Activated CD4-positive, alpha-beta T cell treated with anti-CD3 and anti-CD28 coated beads, Interleukin-2, amount 50 U/mL, for 24 hours (primary cell): ENCODE measurements at places on chromosomes 13 and 19.

DNA sequence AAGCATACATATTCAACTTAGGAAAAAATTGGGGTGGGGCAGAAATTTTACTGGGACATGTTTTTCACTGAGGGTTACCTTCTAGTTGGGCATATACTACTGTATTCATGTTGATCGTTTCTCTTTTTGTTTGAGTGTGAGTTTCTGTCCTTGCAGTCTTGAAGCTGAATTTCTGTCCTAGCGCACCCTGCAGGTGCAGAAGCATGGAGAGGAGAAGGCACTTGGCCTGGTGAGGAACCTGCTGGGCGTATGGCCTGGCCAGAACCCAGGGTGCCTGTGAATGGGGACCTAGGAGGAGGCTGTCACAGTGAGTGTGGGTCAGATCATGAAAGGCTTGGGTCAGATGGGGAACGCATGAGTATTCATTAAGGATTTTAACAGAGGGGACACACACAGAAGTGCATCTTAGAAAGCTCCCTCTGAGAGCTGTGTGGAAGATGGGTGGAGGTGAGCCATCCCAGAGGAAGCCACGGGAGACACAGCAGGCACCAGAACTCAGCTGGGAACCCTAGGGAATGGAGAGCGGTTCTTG is 36.8 kb downstream of the SERP2 start:
- DNase-seq, result no peak

GRCh38 chr13:24145240-24145639 is 15.3 kb upstream of the SPATA13 start:
- no peak for DNase-seq

GRCh38 chr13:96450326-96451020 is 360.6 kb downstream of the HS6ST3 start:
- DNase-seq, result no peak

- no peak for DNase-seq
Measured at GRCh38 chr13:49165798-49166752, 54.1 kb upstream of the MLNR start.

- DNase-seq, result no peak
Measured at GRCh38 chr19:7662657-7663056, 6.2 kb upstream of the RETN start.

DNA sequence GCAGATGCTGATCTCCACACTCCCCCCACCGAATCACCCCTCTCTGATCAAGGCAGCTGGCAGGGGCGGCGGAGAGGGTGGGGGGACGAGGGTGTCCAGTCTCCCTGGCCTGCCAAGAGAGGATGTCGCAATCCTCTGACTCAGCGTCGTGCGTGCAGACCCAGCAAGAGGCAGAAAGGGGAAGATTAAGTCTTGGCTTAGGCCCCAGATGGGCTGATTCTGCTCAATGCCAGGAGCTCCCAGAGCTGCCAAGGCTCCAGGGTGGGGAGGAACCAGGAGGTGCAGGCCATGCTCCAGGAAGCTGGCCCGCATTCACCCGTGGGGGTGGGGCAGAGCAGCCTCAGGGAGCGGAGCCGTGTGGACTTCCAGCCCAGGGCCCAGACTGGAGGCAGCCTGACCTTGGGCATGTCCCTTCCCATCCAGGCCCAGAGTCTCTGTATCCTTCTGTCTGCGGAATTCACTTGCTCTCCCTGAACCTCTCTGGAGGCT is 6.6 kb upstream of the BCL3 start:
- DNase-seq, result no peak

DNA sequence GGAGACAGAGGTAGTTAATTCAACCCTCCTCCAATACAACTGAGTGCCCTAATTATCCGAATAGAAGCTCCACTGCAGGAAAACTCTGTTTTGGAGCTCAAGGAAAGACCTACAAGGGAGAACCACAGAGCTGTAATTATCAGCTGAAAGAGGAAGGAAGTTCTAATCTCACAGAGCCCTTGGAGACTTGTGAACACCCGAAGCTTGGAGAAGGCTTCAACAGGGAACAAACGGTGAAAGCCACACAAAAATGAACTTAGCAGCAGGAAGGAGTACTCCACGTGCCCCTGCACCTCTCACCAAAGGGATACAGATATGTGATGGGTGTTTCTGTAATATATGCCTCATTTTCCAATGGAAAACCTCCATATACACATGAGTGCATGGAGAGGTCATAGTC is 61.1 kb downstream of the IRS2 start:
- no peak for DNase-seq

- peak; percentile 10 for DNase-seq
Measured at GRCh38 chr19:5340637-5341447, at the start of gene PTPRS. Gene PTPRS, minus strand, starts transcription at chr19:5340812. Its CDS starts 54,672 bp downstream, at chr19:5286140.

GRCh38 chr13:51996641-51997040 is 14.6 kb downstream of the ATP7B start:
- DNase-seq, result no peak

DNA sequence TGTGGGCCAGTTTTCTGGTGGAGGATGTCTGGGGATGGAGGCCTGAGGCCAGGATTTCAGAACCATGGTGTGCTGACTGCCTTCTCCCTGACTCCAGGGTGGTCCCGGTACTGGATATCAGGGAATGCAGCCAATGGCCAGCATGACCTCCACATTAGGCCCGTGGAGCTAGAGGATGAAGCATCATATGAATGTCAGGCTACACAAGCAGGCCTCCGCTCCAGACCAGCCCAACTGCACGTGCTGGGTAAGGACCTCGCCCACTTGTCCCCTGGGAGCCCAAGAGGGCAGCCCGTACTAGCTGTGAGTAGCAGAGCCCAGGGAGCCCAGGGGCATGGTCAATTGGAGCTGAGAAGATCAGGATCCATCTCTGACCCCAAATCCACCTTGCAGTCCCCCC is 1.6 kb downstream of the KIRREL2 start:
- no peak for DNase-seq

- DNase-seq, result no peak
Measured at GRCh38 chr13:60260440-60260839, 96.7 kb upstream of the DIAPH3 start.

DNA sequence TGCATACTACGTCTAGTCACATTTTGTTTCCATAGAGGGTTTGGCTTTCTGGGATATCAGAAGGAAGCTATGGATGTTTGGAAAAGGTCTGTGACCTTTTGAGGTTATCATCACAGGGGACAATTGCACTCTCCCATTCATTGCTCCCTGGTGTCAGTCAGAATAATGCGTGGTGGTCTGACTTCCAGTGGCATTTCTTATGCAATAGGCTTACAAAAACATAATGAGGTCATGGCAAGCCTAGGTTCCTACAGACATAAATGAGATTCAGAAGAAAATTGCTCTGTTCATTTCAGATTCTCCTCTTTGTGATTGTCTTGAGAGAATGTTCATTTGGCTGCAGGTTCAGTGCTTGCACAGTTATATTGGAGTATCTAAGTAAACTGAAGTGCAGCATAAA is 54.6 kb downstream of the ARHGAP35 start:
- no peak for DNase-seq

- peak; percentile 41 for DNase-seq
Measured at GRCh38 chr19:7852851-7853769, 21.1 kb downstream of the PRR36 start.

GRCh38 chr13:95317039-95317989 is 16.1 kb upstream of the ABCC4 start:
- no peak for DNase-seq

- DNase-seq, result no peak
Measured at GRCh38 chr13:24215126-24215525, 54.6 kb downstream of the SPATA13 start.
